ENCODE measurements at places on chromosomes 1 and 21.

- no peak for DNase-seq
These were observed 156.3 kb downstream of the SNX7 start for GRCh38 chr1:98817821-98818220.

DNA sequence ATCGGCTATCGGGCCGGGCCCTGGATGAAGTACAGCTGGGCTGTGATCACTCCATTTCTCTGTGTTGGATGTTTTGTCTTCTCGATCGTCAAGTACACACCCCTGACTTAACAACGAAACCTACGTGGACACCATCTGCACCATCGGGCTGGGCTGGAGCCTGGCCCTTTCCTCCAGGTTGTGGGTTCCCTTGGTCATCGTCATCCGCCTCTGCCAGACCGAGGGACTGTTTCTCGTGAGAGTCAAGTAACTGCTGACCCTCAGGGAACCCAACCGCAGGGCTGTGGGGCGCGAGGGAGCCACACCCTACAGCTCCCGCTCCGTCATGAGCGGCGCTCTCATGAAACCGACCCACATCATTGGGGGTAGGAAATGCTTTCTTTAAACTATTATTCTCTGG, 842.4 kb upstream of the TMPRSS15 start:
- no peak for DNase-seq

GRCh38 chr1:223556414-223557129, 108.9 kb downstream of the CAPN8 start:
- DNase-seq: no peak

- no peak for DNase-seq
These were observed 49.8 kb downstream of the SLC35D1 start for GRCh38 chr1:67004176-67004575.

DNA sequence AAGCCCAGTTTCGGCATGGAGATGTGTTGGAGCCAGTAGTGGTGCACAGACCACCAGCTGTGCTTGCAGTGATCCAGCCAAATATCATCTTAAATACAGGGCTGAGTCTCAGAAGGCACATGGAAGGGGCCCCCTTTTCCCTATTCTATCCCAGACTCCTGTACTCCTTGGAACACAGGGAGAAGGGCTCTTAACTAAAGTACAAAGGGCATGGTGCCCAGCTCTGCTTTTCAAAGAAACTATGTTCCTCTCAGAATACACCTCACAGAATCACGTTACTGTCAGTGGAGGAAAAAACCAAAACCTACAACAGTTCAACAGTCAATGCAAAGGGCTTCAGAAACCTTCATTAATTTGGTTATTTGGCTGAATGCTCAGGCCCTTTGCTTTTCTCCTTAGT, 180.6 kb upstream of the C1orf105 start:
- no peak for DNase-seq

- DNase-seq: no peak
These were observed 70.6 kb downstream of the COQ8A start for GRCh38 chr1:227010645-227011044.

GRCh38 chr1:15760520-15761211, 2.1 kb downstream of the FBLIM1 start:
- DNase-seq: no peak

Measured in right renal pelvis (tissue), 4 donors.